Fibroblast of skin of abdomen (primary cell): ENCODE measurements at places on chromosomes 3 and 15.

- peak; percentile 69 for DNase-seq
These were observed 183.3 kb downstream of the WDR76 start for GRCh38 chr15:44010089-44010488.

DNA sequence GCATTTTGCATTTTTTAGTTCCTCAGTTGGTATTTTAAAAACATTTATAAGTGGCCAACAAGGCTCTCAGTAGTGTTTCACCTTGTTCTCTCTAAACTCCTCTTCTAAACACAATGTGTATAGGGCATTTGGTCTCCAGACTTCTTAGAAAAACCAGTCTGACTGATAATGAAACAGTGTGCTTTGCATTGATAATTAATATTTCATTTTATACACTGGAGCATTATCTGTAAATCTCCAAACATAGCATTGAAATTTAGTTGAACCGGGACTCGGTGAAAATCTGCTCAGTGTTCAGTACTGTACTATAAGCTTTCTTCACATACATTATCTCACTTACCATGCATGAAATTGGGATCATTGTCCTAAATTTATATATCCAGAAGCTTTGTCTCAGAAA is 53.6 kb downstream of the SETD5 start:
- DNase-seq: no peak

DNA sequence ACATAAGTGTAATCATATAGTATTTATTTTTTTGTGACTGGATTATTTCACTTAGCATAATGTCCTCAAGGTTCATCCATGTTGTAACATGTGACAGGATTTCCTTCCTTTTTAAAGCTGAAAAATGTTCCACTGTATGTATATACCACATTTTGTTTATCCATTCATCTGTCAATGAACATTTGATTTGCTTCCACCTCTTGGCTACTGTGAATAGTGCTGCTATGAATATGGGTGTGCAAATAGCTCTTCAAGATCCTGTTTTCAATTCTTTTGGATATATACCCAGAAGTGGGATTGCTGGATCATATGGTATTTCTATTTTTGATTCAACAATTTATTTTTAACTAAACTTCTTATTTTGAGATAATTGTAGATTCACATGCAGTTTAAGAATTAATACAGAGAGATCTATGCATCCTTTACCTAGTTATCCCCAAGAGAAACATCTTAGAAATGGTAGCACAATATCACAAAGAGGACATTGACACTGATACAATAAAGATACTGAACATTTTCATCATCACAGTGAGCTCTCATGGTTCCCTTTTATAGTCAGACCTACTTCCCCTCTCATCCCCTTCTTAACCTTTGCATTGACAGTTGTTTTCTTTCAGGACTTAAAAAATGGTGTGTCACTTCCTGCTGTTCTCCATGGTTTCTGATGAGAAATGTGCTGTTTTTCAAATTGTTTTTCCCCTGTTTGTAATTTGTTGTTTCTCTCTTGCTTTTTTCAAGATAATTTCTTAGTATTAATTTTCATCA is 90.1 kb downstream of the SATB1 start:
- no peak for DNase-seq

DNA sequence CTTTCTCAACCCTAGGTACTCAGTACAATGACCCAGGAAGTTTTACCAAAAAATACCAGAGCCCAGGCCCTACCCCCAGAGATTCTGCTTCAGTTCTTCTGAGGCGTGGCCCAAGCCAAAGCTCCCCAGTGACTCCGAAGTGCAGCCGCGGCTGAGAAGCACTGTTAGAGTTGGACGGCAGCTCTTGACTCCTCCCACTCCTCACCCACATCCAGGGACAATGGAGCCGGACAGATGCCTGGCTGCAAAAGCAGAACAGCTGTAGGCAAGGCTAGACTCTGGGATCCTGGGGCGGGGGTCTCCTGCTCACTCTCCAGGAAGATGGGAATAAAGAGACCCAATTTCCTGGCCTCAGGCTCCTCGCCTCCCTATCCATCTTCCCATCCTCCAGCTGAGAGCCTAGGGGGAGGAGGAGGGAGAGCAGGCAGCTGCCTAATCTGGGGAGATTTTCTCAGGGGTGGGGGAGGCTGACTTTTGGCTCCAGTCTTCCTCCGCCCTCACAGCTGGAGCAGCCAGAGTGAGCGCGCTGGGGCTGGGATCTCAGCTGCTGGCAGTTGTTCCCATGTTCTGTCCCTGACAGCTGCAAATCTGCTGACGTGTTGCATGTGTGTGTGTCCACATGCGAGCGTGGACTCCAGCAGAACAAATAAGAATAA is 223.8 kb downstream of the OPA1 start:
- peak; percentile 44 for DNase-seq

DNA sequence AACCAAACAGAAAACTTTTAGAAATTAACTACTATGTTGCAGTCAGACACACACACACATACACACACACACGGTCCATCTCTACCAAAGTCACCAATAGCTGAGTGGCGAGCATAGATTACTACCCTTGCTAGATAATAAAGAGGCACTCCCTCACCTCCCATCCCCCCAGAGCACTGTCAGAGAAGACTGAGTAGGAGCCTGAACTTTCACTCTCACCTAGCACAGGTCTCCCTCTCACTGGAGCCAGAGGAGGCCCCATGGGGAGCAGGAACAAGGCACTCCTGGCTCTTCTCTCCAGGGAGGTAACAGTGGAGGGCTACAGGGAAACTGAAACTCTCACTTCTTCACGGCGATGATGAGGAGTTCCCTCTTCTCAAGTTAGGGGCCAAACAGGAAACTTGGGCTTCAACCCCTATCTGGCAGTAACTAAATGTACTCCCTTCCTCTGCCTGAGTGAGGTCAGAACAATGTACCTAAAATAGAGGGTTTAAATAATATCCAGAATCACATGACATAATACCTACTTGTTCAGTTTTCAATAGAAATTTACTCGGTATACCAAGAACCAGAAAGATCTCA is 975.3 kb upstream of the GBE1 start:
- DNase-seq: no peak

DNA sequence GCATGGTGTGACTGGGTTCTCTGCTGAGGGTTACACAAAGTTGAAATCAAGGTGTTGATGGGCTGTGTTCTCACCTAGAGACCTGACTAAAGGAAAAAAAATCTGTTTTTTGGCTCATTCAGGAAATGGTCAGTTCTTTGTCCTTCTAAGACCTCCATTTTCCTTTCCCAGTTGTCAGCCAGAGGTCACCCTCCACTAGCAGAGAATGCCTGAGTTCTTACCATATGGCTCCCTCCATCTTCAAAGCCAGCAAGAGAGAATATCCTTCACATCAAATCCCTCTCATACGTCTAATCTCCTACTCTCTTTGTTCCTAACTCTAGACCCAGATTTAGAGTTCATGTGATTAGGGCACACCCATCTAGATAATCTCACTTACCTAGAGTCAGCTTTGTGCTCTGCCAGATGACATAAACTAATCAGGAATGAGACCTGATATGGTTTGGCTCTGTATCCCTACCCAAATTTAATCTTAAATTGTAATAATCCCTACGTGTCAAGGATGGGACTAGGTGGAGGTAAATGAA is 19.4 kb downstream of the ANKRD28 start:
- no peak for DNase-seq

- no peak for DNase-seq
These were observed 364.9 kb downstream of the NR2F2 start for GRCh38 chr15:96695426-96695825.

GRCh38 chr3:146200461-146201220 is 39.7 kb upstream of the PLOD2 start:
- DNase-seq: peak; percentile 37

DNA sequence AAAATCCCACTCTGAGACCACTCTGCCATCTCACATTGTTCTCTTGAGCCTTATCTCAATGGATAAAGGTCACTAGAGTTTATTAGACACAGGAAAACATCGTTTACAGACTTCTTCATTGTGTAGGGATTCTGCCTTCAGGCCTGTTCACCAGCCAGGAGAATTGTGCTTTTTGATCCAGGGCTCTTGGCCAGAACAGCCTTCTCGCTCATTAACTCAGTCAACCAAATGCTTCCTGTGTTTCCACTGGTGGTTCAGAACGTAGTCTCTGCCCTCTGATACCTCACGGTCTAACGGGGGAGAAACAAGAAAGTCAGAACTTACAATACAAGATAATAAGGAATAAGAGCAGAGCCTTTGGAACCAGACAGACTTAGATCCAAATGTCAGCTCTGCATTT is 54.2 kb upstream of the TSEN2 start:
- DNase-seq: no peak

- no peak for DNase-seq
These were observed 258.2 kb upstream of the CFAP20DC start for GRCh38 chr3:59308001-59308400.

DNA sequence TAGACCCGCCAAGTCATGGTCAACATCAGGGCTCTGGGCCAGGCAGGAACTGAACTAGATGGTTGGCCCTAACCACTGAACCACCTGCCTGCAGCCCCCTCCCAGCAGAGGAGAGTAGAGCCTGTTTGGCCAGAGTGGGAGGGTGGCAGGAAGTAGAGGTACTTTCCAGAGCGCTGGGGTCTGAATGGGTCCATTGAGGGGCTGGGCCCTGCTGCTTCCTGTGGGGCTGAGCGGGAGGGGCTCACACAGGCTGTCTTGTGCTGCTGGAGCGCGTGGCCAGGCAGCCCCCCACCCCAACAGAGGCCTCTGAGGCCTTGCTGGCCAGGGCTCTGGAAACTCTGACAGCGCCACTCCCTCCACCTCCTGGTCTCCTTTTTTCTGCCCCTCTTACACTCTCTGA is 17.4 kb downstream of the CSPG4 start:
- no peak for DNase-seq

DNA sequence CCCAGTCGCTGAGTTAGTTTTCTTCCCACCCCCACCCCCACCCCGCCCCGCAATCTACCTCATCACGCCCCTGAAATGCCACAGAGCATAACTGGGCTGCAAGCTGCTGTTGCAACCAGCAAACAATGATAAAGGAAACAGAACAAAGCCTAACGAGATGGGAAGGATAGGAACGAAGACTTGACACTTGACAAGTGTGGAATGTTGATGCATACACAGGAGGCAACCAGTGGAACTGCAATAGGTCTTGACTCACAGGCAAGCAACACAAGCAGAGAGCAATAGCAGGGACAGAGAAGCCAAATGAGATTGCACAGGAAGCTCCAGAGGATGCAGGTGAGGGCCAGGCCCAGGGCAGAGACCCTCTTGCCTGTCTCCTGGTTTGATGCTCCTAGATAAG is 225.9 kb downstream of the IGSF11 start:
- no peak for DNase-seq

GRCh38 chr3:156619376-156619775 is 55.0 kb upstream of the TIPARP start:
- DNase-seq: peak; percentile 70

- DNase-seq: no peak
These were observed 165.9 kb downstream of the POLR2M start for GRCh38 chr15:57872281-57873030.

DNA sequence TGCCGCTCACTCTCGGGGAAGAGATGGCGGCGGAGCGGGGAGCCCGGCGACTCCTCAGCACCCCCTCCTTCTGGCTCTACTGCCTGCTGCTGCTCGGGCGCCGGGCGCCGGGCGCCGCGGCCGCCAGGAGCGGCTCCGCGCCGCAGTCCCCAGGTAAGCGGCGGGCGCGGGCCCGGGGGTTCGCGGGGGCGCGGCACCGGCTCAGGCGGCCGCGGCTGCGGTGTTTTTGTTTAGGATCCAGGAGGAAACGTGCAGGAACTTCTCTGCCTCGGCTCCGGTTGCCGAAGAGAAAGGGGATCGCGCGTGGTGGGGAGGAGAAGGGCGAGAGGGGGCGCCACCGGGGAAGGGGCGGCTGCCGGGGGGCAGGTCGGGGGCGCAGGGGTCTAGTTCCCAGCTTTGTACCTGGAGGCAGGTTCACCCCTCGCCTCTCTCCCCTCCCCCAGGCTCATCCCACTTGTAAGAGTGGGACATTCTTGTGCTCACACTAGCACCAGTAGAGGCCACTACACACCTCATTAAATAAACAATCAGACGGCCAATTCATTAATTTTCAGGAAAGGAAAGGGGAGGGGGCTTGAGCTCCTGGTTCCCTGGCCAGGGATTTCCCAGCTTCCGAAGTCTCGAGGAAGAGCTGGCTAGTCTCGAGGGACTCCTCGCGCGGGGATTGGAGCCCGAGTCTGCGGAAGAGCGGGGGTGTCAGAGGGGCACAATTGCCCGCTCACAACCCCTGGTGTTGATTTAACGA is 562 bp downstream of the NEO1 start:
- peak; percentile 34 for DNase-seq

DNA sequence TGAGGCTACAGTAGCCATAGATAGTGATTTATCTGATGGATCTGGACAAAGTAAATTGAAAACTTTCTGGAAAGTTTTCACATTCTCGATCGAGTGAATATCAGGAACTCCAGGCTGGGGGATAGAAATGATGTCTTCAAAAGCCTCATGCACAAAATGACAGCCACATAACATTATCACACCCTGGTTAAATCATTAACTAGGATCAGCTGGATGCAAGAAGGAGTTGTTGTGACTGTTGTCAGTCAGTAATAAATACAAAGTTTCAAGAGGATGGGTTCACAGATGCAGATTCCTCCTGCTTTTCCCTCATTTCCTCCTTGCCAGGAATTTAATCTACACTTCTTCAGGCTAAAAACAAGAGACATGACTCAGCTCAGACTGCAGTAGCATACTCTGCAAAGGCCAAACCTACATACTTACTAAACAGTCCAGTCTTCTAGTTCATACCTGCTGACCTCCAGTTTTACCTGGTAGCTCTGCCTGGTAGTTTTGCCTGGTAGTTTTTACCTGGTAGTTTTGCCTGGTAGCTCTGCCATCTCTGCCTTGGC is 40.9 kb downstream of the C2CD4A start:
- no peak for DNase-seq

GRCh38 chr3:129688271-129688895 is 81.9 kb upstream of the PLXND1 start:
- DNase-seq: peak; percentile 54

DNA sequence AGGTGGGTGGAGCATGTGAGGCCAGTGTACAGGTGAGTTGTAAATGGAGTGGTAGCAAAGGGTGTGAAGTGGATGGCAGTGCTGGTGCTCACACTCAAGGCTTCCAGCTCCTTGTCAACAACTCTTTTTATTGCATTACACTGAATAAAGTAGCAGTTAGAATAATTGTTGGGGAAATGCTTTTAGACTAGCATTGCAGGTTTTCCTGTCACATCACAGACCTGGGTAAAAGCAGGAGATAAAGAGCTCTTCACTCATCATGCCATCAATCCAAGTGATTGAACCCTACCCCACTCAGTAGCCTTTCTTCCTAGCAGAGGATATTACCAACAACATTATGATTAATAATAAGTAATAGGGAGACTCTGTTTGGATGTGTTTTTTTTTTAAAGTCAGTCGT is 81.6 kb downstream of the CDIN1 start:
- DNase-seq: no peak
